Activated T-cell treated with anti-CD3 and anti-CD28 coated beads for 1 hour (primary cell): ENCODE measurements at places on chromosomes 1 and 21.

DNA sequence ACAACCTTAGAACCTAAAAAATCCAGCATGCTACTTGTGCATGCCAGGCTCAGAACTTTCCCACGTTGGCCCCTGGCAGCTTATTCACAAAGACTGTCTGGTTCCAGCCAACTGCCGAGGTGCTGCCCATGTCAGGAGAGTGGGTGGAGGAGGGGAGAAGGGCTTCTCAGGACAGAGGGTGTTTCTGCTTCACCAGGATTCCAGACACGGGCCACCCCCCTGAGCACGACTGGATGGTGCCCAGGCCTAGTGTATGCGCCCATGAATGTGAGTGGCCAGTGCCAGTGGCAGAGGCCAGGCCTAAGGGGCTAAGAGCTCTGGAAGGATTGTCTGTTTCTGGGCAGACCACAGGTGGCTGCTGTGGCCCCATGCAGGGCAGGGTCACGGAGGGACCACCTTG, 148.2 kb upstream of the COL6A1 start:
- DNase-seq, result no peak

DNA sequence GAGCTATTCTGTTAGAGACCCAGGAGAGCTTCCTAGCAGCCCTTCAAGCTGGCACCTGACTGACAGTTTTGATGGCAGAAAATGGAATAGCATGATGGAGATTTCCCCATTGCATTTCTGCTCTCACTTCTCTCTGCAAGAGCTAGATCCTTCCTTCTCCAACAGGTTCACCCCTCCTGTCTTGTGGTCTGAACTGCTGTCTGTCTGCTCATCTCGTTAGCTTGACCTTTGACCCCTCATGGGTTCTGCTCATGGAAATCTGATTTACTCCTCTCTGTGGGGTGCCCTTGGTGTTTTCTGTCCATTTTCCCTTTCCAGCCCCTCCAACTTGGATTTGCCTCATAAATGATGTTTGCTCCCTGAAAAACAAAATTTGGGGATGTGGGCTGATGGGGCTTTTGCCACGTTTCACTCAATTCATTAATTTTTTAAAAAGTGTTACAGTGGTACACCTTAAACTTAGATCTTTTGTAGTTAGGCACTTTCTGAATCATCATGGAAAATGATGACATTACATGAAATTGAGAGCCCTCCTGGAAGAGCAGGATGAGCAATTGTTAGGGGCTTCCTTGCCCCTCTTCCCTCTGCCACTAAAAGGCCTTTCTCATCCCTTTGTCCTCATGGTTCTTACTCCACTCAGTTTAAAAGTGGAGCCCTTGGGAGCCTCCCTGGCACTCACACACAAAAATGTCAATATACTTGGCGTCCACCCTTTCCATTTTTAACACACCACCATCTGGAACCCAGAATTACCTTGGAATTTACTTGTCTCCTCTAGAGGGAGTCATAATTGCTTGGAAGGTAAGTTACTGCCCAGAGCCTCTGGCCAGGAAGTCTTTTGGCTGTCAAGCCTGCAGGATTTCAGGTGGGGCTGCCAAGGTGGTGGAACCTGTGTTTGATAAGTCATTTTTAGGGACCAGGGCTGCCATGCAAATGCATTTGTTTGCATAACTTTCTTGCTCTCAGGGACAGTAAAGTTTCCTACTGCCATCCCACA, 31.9 kb upstream of the IL19 start:
- DNase-seq, result no peak

GRCh38 chr1:92509619-92510018, 22.9 kb upstream of the GFI1 start:
- DNase-seq, result no peak

DNA sequence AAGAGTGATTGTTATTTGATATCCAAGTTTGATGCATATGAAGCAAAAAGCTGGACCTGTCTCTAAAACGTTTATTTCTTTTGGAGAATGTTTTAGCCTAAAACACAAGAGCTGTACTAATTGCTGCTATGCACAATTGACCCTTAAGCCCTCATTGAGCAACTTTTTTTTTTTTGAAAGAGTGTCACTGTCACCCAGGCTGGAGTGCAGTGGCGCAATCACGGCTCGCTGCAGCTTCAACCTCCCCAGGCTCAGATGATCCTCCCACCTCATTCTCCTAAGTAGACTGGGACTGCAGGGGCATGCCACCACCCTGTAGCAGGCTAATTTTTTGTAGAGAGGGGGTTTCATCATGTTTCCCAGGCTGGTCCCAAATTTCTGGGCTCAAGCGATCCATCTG, 129.1 kb downstream of the PIK3R3 start:
- no peak for DNase-seq

GRCh38 chr1:230753586-230754251, 6.5 kb downstream of the CAPN9 start:
- no peak for DNase-seq

- peak; percentile 30 for DNase-seq
Measured at GRCh38 chr1:204493984-204494280, 673 bp downstream of the PIK3C2B start.

GRCh38 chr1:12587981-12588640, 29.9 kb downstream of the DHRS3 start:
- DNase-seq, result no peak

GRCh38 chr1:16139473-16139962, 16.4 kb downstream of the EPHA2 start:
- DNase-seq, result no peak

GRCh38 chr1:65392497-65392896, 28.0 kb upstream of the LEPR start:
- DNase-seq, result no peak

- no peak for DNase-seq
Measured at GRCh38 chr21:45169682-45170081, 95.3 kb downstream of the ADARB1 start.

DNA sequence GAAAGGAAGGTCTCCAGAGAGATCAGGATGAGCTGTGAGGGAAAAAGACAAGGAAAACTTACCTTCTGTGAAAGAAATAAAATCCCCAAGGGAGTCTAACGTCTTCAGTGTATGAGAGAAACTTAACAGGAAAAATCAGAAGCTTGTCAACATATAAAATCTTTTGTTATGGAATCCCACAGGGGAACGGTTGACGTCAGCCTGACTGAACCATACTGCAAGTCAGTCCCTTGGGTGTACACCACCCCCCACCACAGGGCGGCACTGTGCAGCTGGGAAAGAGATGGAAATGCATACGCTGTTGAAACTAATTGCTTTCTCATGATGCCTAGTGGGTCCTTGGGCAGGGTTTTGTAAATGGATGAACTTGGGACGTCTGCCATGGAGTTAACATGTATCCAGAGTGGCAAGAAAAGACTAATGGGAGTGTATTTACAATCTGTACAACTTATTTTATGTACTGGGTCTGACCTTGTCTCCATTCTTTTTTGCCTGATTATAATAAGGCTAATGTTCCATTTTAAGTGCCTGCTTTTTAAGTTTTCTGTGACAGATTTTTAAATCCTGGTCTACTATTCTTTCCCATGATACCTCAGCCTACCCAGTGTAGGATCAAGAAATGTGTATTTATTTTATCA, 22.7 kb downstream of the UTP25 start:
- DNase-seq, result peak; percentile 12

- peak; percentile 68 for DNase-seq
Measured at GRCh38 chr1:160951443-160952128, 3.0 kb downstream of the ITLN2 start.

- no peak for DNase-seq
Measured at GRCh38 chr1:2443277-2444137, 31.1 kb upstream of the PEX10 start.

GRCh38 chr21:26935977-26936376, 30.9 kb downstream of the ADAMTS5 start:
- no peak for DNase-seq

GRCh38 chr1:8822373-8823294, 5.2 kb upstream of the RERE start:
- no peak for DNase-seq

DNA sequence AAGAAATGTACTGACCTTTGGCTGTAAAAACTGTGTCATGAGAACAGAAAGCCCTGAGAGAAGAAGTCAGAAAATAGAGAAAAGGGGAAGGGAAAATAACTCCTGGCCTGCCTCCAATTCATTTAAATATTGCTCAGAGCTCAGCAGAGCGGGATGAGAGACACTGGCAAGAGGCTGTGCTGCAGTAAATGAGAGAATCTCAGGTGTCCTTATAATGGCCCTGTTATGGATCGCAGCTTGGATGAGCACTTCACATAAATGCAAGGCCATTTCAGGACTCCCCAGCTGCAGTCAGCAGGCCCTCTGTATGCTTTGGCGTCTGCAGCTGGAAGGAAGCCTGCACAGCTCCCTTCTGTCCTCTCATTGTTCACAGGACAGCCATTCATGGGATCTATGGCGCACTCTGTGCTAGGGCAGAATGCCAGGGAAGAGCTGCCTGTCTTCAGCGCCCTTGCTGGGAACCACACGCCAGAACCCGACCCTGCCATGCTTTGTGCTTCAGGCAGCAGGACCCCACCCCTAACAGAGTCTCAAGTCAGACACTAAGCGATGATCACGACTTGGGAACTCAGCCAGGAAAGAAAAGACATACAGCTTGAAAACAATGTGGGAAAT, 20.7 kb upstream of the ABCB10 start:
- DNase-seq, result no peak

DNA sequence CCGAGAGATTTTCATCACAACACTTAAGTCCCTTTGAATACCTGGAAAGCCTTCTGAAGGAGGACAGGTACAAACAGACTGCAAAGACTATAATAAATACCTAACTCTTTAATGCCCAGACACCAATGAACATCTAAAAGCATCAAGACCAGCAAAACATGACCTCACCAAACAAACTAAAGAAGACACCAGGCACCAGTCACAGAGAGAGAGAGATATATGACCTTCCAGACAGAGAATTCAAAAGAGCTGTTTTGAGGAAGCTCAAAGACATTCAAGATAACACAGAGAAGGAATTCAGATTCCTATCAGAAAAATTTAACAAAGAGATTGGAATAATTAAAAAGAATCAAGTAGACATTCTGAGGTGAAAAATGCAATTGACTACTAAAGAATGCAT, 50.6 kb upstream of the ACADM start:
- DNase-seq, result no peak

DNA sequence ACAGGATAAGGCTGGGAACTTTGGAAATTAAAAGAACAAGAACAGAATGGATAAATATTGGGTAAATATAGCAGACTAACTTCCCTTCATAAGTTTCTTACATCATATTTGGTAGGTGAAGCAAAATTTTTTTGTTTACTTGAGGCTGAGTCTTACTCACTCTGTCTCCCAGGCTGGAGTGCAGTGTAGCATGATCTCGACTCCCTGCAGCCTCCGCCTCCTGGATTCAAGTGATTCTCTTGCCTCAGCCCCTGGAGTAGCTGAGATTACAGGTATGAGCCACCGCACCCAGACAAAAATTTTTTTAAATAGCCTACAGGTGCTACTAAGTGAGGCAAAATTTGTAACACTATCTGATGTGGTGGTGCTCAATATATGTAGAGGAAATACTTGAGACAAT, 50.7 kb downstream of the TM2D1 start:
- no peak for DNase-seq

- DNase-seq, result no peak
Measured at GRCh38 chr21:16323596-16323995, 593.8 kb downstream of the USP25 start.

- DNase-seq, result peak; percentile 11
Measured at GRCh38 chr1:147243228-147243685, 773 bp downstream of the CHD1L start.

DNA sequence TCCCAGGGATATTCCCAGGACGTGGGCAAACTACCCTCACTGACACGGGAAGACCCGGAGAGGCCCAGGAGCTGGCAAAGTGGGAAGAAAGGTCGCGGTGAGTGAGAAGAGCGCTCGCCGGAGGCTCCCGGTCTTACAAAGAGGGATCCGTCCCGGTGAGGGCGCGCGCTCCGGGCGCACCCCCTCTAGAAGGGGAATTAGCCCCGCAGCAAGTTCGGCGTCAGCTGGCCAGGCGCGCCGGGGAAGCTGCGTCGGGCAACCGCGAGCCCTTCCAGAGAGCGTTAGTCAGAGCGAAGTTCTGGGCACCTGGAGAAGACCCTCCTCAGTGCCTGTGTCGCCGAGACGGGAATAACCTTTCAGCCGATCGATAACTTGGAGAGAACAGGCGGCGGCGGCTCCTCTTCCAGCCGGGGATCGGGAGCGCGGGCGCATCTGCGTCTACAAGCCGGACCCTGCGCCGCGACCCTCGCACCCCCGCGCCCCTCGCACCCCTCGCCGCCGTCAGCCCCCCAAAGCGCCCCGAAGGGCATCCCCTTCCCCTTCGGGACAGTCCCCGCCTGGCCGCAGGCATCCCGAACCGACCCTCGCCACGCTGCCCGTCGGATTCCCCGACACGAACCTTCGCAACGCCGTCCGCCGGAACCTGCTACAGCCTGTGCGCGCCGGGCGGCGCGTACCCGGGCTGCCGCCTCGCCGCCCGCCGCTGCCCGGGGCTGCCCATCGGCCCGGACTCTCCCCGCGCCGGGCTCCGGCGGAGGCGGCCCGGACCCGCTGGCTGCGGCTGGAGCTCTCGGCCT, 485 bp downstream of the SIPA1L2 start:
- no peak for DNase-seq

- DNase-seq, result no peak
Measured at GRCh38 chr1:215321802-215322201, 239.3 kb downstream of the KCNK2 start.

GRCh38 chr1:223556414-223557129, 108.9 kb downstream of the CAPN8 start:
- DNase-seq, result no peak

DNA sequence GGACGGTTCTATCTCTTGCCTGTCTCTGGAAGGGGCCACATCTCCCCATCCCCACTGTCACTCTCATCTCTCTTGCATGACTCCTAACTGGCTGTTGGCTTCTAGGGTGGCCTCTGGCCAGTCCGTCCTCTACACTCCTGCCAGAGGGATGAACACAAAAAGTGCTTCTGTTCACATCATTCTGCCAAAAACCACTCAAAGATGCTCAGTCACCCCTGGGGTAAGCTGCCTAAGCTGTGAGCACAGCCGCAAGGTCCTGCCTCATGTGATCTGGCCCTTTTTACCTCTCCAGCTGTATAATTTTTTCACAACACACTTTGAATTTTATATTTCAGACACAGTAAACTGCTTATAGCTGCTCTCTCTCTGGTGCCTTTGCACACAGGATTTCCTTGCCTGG, 97.6 kb upstream of the CD34 start:
- DNase-seq, result no peak

DNA sequence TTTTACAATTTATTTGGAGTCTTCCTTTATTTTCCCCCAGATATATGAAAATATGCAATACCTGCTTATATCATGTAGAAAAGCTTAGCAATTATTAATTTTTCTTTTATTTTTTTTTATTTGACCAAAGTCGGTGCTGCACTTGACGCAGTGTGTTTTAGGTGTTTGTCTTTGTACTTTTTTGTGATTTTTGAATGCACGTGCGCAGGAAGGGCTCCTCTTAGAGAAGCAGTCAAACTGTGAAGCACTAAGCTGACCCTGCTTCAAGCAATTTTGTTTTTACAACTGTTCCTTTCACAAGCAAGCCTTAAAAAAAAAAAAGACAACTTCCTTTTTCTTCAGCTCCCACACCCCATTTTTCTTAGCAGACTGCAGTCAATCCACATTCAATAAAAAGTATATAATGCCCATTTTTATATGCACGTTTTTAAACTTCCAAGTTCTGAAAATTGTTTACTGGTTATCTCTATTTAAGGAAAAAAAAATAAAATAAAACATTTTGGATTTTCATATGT, 267.4 kb downstream of the TM2D1 start:
- no peak for DNase-seq

GRCh38 chr1:201313086-201313485, 29.8 kb downstream of the PKP1 start:
- DNase-seq, result no peak
